ENCODE measurements at places on chromosomes 4 and X.

- DNase-seq = no peak
Measured at GRCh38 chrX:37677765-37678164, 7.8 kb upstream of the XK start.

GRCh38 chr4:169620880-169621248, 486 bp downstream of the CLCN3 start:
- DNase-seq = no peak

GRCh38 chr4:9999956-10000561, 21.2 kb downstream of the SLC2A9 start:
- DNase-seq = no peak

- no peak for DNase-seq
Measured at GRCh38 chrX:8084006-8084405, 87.1 kb downstream of the VCX2 start.

GRCh38 chr4:82947498-82947897, 47.0 kb downstream of the THAP9 start:
- DNase-seq = no peak

DNA sequence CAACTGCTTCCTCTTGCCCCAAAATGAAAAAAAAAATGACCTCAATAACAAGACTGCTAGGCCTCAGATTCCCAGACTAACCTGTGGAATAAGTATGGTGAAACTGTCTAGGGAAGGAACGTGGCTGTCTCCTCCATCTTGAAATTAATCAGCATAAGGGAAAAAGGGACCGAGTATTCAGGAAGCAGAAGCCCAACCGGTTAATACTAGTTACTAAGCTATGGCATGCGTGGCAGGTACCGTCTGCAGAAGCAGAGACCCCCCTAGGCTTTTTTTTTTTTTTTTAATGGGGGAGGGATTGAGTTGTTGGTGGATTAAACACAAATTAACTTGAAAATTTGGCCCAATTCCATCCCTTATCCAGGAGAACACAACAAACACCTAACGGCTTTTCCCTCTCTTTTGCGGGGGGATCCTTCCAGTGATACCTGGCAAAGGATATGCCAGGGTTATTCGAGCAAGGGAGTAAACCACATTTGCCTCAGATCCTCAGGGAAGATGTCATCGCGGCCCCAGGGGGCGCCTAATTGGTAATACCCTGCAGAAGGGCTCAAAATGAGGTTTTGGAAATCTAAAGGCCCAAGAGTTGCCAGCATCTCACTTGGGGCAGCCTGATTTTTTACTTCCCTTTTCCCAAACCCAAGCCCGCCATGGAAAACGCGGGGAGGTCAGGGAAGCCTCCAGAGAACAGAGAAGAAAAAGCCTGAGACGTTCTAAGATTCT, 893 bp downstream of the RLIM start:
- peak; percentile 4 for DNase-seq

GRCh38 chrX:68894513-68895340, 65.9 kb downstream of the EFNB1 start:
- DNase-seq = peak; percentile 61

GRCh38 chr4:109729117-109729717, 653 bp downstream of the PLA2G12A start:
- DNase-seq = no peak

GRCh38 chr4:28386776-28387175, 1526.1 kb downstream of the STIM2 start:
- no peak for DNase-seq

- DNase-seq = no peak
Measured at GRCh38 chr4:73577371-73577770, 42.9 kb downstream of the RASSF6 start.

- no peak for DNase-seq
Measured at GRCh38 chrX:77114501-77114900, 332.7 kb upstream of the FGF16 start.

DNA sequence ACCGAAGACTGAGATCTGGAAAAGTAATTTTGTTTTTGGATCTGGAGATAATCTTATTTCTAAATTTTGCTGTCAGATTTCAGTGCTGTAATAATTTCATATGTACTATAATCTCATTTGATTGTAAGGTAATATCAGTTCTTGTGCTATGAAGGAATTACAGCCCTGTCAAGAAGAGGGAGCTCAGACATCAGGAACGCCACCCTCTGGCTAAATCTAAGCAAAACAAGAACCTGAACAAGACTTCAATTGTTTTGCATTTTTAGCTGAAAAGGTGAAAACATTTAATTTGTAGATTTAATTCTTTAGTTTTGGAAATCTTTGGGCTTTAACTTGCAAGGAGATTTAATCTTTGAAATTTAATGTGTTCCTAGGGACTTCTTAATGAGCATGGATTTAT, 525.4 kb upstream of the HS3ST1 start:
- peak; percentile 63 for DNase-seq

- DNase-seq = peak; percentile 70
Measured at GRCh38 chr4:47531241-47531953, 46.3 kb downstream of the ATP10D start.

DNA sequence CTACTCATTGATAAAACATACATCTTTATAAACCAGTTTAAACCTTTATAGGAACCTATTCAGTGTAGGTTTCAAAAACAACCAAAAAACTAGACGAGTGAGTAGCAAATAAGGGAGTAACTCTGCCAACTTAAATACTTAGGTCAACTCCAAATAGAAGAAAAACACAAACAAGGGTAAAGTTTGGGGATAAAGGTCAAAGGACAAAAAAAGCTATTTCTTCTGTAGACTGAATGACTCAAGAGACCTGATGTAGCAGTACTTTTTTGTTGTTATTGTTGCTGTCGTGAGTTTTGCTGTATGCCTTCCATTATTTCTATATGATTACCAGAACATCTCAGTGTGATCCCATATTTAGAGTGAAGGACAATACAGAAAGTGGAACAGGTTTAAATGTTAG, 199.3 kb downstream of the SPOCK3 start:
- no peak for DNase-seq

- DNase-seq = no peak
Measured at GRCh38 chr4:20137176-20137575, 114.5 kb upstream of the SLIT2 start.

GRCh38 chr4:108396900-108397497, 223.4 kb upstream of the RPL34 start:
- no peak for DNase-seq

DNA sequence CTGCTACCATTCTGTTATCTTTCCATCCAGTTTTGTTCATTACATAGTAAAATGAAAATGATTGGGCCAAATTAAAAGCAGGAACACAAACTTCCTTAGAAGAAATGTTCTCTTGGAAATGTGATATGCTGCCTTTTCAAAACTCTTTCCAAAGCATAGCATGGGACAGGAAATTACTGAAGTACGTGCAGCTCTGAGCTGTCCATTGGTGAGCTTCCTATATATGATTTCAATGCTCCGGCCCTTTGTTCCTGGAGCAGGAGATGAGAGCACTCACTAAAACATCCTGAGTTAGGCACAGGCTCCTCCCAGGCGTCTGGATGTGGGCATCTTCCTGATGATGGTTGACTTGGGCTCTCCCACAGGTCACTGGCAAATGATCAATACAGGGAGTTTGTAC, 33.0 kb upstream of the ANXA3 start:
- no peak for DNase-seq

- no peak for DNase-seq
Measured at GRCh38 chrX:13420545-13421183, 100.8 kb upstream of the ATXN3L start.

GRCh38 chr4:168647646-168648375, 151.0 kb downstream of the PALLD start:
- no peak for DNase-seq

DNA sequence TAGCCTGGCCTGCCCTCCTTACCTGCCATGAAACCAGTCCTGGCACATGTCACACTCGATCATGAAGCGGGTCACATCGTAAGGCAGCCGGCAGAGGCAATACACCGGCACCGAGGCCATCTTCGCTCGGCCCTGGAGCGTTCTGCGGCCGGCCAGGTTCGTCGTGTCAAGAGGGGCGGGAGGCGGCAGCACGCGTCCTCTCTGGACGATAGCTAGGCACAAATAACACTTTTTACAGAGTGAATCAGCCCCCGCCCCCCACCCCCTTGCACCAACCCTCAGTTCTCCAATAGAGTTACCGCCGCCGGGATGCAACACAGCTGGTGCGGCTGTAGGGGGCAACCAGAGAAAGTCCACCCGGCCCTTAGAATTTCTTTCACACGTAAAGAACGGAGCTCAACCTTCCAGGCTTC, 1.7 kb downstream of the PHF8 start:
- DNase-seq = peak; percentile 5

- peak; percentile 12 for DNase-seq
Measured at GRCh38 chrX:51860679-51861078, 32.7 kb upstream of the MAGED1 start.

DNA sequence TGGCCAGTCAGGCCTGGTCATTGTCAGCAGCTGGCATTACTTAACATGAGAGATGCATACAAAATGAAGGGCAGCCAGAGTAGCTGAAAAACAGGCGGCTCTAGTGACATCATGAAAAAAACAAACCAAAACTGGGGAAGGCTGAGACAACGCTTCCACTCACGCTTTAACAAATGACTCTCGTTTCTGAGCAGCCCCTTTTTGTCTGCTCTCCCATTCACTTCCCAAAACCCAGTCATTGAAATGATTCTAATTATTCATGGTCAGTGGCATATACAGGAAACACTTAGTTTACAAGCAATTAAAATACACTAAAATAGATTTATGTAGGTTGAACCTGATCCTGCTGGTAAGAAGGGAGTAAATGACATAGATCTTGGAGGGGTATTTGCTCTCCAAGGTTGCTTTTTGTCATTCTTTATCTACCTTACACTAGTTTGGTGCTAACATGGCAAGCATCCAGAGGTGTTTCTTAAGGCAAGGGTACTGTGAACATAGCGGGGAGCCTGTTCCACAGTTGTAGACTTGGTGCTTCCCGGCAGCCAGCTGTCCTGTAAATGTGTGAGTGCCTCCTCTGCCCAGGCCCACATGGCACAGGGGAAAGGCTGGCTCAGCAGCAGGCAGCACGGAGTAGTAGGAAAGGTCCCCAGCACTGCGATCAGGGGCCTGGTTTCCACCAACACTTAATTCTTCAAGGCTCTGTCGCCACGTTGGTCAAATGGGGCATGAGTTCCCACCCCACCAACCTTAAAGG, 61.2 kb upstream of the CITED1 start:
- no peak for DNase-seq

- DNase-seq = no peak
Measured at GRCh38 chr4:149279331-149279730, 536.3 kb downstream of the IQCM start.

- no peak for DNase-seq
Measured at GRCh38 chr4:77699731-77700210, 94.2 kb downstream of the CXCL13 start.

Measured in inflammatory macrophage (primary cell).